Heart left ventricle (tissue), 16 donors: ENCODE measurements at places on chromosomes 2 and 18.

GRCh38 chr2:37871456-37872191, 53.5 kb upstream of the RMDN2 start:
- no peak for DNase-seq

DNA sequence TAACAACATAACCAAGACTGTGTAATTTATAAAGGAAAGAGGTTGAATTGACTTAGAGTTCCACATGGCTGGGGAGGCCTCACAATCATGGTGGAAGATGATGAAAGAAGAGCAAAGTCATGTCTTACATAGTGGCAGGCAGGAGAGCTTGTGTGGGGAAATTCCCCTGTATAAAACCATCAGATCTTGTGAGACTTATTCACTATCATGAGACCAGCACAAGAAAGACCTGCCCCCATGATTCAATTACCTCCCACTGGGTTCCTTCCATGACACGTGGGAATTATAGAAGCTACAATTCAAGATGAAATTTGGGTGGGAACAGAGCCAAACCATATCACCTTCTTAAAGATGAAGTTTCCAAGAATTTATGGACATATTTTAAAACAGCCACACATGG, 2.5 kb upstream of the IL36RN start:
- DNase-seq = no peak

DNA sequence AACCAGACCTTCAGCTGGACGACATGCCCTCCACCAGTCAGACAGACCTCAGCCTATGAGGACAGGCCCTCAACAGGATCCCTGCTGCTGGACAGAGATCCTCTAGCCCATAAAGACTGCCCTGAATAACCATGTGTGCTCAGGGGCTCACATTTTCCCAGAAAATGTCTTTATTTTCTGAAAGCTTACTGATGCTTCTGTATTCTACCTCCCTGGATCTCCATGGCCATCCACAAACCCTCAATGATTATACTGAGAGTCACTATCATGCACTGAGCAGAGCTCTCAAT, 1.8 kb upstream of the PTPN18 start:
- DNase-seq = no peak

DNA sequence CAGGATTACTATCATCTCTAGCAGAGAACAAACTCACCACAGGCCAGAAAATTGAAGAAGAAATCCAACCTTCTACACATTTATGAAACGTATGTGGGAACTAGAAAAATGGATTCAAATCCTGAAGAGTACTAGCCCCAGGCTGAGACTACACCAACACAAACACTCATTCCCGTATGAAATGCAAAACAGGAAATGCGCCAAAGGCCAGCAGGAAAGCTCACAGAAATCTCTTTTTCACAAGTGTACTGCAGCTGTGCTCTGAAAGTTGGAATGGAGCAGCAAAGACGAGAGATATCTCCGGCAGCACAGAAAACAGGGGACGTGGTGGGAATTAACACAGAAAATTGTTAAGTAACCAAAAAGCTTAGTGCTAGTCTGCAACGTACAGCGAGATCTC, 913.5 kb downstream of the TDRD15 start:
- DNase-seq = no peak
